Frontal cortex (tissue), 4 donors: ENCODE measurements at places on chromosomes 2 and 18.

- DNase-seq, result no peak
Observed at GRCh38 chr18:38221476-38222100, 656.0 kb upstream of the CELF4 start.

DNA sequence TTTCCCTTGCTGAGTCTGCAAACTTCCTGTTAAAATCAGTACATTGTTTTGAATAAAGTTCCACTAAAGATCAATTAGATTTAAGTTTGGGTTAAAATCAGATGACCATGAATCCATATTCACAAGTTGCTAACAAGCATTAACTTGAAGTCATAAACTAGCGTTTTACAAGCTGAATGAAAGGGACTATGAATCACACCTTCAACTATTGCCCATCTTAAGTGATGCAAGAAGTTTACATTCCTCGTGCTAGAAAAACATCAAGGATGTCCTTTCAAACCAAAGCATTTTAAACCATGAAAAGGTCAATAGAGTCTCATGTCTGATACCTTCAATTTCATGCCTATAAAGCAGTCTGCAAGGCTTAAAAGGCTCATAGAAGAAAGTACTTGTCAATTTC, 257.2 kb upstream of the SYT4 start:
- no peak for DNase-seq

DNA sequence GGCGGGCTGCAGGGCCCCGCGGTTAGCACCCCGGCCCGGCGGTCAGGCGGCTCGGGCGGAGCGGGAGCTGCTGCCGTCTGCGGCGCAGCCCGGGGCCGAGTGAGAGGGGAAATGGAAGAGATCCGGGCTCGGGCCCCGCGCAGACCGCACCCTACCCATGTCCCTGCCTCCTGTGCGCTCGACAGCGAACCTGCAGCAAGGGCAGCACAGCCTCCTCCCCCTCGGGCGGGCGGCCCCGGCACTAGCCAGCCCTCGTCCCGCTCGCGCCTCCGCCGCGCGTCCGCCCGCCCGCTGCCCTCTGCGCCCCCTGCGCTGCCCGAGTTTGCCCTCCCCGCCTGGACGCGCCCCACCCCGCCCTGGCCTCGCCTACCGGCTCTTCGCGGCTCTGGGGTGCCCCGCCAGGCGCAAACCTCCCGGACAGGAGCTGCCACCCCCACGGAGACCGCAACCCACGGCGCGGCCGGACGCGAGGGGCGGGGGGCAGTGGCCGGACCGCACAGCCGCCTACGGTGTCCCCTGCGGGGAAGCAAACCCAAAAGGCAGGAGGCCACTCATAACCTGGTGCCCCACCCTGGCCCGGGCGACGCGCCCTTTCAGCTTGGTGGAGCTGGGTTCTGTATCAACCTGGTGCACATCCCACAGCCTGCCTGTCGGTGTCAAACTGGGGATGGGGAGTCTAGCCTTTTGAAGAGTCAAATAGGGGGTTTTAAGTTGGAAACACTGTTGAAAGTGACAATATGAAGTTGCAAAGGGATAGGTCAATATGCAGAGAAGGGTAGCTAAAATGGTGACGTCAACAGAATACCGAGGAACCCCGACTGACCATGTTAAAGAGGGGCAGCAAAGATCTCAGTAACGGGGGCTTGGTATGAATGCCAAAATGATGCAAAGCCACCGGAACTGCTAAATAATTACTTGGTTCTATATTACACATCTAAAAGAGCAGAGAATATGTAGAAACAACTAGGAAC, at the start of gene IHH:
IHH (minus strand) TSS at position 101 of the 971 bp plus-strand sequence. CDS start 454 bp downstream, outside the sequence.
- DNase-seq, result no peak

DNA sequence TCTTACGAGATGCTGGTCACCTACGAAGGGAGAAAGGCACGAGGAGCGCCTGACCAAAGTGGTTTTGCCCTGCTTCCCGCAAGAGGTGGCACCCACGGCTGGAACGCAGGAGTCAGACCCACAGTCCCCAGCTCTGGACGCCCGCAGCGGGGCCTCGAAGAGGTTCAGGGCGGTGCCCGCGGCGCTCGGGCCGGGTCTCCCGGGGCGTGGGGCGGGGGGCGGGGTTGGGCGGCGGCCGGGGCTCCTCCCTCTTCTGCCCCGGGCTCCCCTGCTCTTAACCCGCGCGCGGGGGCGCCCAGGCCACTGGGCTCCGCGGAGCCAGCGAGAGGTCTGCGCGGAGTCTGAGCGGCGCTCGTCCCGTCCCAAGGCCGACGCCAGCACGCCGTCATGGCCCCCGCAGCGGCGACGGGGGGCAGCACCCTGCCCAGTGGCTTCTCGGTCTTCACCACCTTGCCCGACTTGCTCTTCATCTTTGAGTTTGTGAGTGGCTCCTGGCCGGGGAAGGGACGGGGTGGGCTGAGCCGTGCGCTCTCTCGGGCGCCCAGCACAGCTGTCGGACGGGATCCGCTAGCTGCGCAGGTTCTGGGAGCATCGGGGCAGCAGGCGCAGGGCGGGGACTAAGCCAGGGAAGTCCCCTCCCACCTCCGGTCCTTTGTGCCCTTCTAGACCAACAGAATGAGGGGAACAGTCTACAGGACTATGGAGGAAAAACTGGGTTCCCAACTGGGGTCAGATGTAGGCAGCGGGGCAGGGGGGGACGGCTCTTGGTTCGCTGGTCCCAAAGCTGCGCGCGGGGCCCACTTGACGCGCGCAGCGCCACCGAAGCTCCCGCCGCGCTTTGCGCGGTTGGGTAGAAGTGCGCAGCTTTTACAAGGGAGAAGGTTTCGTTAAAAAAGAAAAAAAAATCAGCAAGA, at the start of gene MAL:
MAL (plus strand) TSS at position 303 of the 914 bp plus-strand sequence; CDS start at position 388, 85 bp downstream.
- DNase-seq, result peak; percentile 80

- no peak for DNase-seq
Observed at GRCh38 chr2:98664323-98664722, 55.9 kb downstream of the UNC50 start.

- no peak for DNase-seq
Observed at GRCh38 chr2:29215739-29216608, 100.8 kb downstream of the CLIP4 start.

- no peak for DNase-seq
Observed at GRCh38 chr2:215189393-215189792, 51.0 kb upstream of the ABCA12 start.

DNA sequence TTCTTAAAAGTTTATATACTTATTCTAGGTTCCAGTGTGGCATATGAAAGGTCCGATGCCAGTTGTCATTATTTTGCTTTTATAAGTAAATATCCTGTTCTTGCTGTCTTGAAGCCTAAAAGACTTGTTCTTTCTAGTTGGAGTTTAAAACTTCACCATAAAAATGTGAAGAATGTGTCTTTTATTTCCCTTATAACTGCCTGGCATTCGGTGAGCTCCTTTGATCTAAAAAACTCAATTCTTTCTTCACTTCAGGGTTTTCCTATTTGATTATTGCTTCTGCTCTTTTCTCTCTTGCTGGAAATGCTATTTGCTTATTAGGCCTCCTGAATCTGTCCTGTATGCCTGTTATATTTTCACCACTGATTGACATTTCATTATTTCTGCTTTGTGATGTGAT, 51.6 kb downstream of the TSPYL6 start:
- DNase-seq, result no peak

GRCh38 chr2:207231967-207232366, 66.2 kb upstream of the KLF7 start:
- DNase-seq, result no peak

- DNase-seq, result peak; percentile 63
Observed at GRCh38 chr2:229586746-229587705, 127.3 kb downstream of the DNER start.

GRCh38 chr2:45637440-45637839, 14.0 kb upstream of the PRKCE start:
- no peak for DNase-seq

GRCh38 chr2:83196225-83196624, 1262.9 kb downstream of the SUCLG1 start:
- DNase-seq, result peak; percentile 2

- no peak for DNase-seq
Observed at GRCh38 chr2:154233231-154233630, 361.5 kb downstream of the GALNT13 start.

DNA sequence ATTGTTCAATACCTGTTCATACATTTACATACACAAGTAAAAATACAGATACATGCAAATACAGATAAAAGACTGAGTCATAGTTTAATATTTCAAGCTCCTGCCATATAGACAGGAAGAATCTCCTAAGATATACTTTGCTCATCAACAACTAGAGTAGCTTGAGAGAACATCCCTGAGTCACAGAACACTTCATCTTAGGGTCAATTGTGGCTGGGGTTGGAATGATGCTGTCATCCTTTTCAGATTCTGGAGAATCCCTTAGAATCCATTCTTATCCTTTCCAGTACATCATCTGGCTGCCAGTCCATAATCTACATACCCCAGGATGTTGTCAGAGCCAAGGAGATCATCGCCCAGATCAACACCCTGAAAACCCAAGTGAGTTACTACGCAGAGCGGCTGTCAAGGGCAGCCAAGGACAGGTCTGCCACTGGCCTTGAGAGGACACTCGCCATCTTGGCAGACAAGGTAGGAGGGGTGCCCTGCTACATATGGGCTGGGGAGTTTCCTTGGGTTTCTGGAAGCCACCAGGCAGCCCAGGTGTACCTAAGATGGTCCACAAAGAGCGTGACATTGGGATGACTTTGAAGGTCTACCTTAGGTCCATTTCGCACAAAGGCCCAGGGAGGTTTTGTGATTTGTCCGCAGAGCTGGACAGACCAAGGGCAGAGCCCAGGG, 55.7 kb downstream of the COA5 start:
- DNase-seq, result no peak

- DNase-seq, result no peak
Observed at GRCh38 chr2:20052861-20053281, 1.4 kb upstream of the LAPTM4A start.

DNA sequence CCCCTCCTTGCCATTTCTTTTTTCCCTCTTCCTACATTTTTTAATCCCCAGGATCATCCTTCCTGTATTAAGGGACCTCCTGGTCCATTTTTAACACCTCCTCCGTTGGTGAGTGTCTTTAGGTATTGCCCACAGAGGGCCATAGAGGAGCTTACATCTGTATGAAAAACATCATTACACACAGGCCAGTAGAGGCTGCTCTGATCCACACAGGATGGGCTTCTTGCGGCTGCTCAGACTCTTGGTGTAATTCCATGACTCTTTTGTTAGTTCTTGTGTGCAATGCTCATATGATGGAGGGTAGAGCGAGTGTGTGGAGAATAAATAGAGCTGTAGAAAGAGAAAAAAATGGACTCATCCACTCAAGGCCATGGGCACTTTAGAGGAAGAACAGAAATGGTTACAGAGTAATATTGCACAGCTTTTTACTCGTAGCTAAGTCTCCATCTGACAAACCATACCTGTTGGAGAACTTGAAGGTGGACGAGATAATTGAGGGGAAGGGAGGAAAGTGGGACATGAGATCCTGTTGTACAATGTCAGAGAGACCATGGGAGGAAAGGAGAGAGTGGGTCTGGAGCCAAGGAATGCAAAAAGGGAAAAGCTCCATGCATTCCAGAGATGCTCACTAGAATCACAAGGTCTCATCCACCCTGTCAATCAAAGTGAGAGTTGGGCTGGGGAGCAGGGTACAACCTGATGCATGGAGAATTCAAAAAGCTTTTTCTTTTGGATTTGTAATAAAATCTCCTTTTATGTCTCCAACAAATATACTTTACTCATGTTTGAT, 129.7 kb upstream of the TNP1 start:
- no peak for DNase-seq

DNA sequence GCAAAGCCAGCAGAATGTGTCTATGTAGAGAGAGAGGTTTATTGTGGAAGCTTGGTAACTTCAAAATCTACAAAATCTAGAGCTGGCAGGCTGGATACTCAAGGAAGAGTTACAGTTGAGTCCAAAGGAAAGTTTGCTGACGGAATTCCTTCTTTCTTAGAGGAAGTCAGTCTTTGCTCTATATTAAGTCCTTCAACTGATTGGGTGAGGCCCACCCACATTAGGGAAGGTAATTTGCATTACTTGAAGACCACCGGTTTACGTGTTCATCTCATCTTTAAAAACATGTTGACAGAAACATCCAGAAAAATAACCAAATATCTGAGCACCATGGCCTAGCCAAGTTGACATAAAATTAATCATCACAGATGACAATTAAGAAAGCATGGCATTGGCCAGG, 101.5 kb downstream of the TEX51 start:
- no peak for DNase-seq

- DNase-seq, result no peak
Observed at GRCh38 chr18:63773551-63773950, 1.7 kb upstream of the SERPINB7 start.

DNA sequence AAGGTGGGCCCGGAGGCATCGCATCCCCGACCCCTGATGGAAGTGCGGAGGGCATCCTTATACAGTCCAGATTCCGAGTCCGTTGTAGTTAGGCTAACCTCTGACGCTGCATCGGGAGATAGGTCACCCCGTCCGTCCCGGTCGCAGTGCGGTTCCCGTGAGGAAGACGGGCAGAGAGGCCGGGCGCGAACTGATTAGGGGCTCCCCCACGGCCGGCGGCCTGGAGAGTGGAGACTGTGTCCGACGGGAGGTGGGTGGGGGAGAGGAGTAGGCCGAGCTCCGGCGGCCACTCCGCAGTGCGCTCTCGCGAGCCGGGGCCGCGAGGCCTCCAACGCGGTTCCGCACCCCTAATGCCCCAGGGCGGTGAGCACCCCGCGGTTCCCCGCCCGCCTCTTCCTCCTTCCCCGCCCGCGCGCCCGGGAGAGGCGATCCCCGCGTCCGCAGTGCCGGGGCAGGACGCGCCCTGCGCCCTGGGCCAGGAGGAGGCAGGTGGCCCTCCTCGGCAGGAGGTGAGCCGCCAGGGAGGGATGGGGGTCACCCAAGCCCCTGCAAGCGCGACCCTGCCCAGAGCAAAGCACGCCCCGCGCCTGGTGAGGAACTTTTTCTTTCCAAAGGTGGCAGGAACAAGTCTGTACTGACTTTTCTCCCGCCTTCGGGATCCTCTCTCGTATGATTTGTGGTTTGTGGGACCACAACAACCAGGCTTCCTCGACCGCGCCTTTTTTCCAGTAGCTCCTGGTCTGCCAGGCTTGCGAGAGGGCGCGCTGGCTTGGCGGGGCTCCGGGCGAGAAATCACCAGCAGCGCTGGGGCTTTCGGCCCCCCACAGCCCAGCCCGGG, 1.4 kb upstream of the SP5 start:
- no peak for DNase-seq
